Sciatic nerve (tissue), 2 donors: ENCODE measurements at places on chromosomes 5 and 9. TPM values are rescaled to one million over a fixed set of nuclear protein-coding genes. Genes with fewer than 3 reads are reported as not detected.

DNA sequence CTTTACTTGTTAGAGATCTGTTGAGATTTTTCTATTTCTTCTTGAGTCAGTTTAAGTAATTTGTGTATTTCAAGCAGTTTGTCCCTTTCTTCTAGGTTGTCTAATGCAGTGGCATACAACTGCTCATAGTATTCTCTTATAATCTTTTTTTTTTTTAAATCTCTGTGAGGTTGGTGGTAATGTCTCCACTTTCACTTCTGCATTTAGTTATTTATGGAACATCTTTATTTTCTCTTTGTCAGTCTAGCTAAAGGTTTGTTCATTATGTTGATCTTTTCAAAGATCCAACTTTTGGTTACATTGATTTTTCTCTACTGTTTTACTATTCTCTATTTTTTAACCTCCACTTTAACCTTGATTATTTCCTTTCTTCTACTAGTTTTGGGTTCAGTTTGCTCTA, 13.8 kb downstream of the FOXE1 start:
- no peak for DNase-seq

TCF7 gene
- 8.5 TPM for total RNA-seq

- no peak for DNase-seq
These were observed 86.7 kb upstream of the ICE1 start for GRCh38 chr5:5335700-5336264.

C9orf50 gene
- total RNA-seq, result 2.2 TPM

DNA sequence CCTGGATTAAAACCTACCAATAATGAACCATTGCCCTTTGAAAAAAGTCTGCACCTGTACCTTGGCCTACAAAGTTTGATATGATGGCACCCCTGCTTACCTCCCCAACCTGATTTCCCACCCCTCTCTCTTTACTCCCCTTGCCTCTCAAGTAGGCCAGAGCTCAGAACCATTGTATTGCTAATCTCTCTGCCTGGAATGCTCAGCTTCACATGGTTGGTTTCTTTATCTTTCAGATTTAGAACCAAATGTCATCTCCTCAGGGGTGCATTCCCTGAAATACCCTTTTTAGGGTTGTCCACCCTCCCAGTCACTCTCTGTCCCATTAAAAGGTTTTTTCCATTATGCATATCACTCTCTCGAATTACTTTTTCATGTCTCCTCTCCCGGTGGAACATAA, 116.6 kb upstream of the VCAN start:
- no peak for DNase-seq

DNA sequence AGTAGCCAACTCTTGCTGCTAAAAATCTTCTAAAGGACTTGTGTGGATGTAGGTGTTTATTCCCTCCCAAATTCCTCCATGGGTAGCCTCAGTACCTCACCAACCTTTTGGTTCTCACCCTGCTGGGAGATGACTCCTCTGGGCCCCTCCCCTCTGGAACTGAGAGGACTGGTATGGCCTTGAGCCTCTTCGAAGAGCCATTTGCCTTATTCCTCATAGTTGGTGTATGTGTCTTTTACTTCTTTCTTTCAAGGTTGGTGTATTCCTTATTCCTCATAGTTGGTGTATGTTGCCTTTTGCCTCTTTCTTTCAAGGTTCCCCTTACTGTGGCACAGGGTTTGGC, 48.3 kb downstream of the GNAQ start:
- DNase-seq, result no peak

CDC25C gene
- total RNA-seq, result not detected

GRCh38 chr9:98317134-98317857, 61.8 kb upstream of the TBC1D2 start:
- DNase-seq, result no peak

PCDHGC3 gene
- 71.4 TPM for total RNA-seq

MCC gene
- 41.9 TPM for total RNA-seq

C7 gene
- total RNA-seq, result 37.4 TPM

- DNase-seq, result no peak
These were observed 31.9 kb downstream of the ANKRD33B start for GRCh38 chr5:10595672-10596309.

DNA sequence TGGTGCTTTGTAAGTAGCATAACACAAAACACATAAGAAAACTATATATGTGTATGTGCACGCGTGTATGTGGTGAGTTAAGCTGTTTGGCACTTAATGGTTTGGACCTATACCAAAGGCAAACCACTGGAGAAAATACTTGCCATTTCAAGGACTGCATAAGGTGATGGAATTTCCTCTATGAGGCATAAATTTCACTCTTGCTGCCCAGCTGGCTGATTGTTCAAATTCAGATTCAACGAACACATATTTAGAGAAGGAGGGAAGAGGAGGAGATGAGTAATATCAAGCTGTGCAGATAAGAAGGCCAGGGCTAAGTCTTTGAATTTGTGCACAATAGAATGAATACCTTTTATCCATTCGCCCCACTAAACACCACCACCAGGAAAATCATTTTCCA, 470.6 kb upstream of the MPDZ start:
- DNase-seq, result no peak

GRCh38 chr5:86716121-86716520, 98.4 kb downstream of the COX7C start:
- no peak for DNase-seq

DNA sequence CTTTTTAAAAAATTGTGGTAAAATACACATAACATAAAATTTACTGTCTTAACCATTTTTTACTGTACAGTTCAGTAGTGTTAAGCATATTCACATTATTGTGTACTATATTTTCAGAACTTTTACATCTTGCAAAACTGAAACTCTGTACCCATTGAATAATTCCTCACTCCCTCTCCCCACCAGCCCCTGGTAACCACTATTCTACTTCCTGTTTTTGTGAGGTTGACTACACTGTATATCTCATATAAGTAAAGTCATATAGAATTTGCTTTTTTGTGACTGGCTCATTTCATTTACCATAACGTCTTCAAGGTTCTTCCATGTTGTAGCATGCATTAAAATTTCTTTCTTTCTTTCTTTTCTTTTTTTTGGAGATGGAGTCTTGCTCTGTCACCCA, 87.0 kb downstream of the LNPEP start:
- no peak for DNase-seq

GPR150 gene
- total RNA-seq, result 0.49 TPM

- DNase-seq, result no peak
These were observed 136.7 kb upstream of the HAPLN1 start for GRCh38 chr5:83857341-83857740.

DNA sequence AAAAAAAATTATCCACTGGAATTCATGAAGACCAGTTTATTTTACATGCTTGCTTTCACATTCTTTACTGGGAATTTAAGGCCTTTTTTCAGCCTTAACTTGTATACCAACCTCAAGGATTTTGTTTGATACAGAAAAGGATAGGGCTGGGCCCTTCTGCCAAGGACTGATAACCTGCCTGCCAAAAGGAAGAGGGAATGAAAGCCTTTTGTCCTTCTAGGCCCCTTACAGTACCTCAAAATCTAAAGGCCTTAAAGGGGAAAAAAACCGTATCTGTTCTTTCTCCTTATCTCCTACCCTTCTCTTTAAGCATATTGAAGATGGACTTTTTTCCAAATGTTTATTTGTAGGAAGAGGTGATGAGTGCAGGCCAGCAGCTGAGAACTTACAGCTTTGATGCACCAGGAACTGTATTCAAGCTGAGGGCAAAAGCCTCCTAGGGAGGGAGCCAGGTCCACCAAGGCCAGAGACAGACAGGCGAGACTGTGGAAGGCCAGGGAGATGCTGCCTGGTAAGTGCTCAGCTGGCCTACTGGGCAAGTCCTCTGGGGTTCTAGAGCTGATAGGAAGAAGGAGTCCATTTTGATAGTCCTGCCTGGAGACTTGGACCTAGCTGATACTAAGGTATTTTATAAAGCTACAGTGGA, 31.8 kb downstream of the FAXDC2 start:
- DNase-seq, result peak; percentile 3

GRCh38 chr9:94920420-94921091, 194.1 kb downstream of the AOPEP start:
- DNase-seq, result peak; percentile 81

DNA sequence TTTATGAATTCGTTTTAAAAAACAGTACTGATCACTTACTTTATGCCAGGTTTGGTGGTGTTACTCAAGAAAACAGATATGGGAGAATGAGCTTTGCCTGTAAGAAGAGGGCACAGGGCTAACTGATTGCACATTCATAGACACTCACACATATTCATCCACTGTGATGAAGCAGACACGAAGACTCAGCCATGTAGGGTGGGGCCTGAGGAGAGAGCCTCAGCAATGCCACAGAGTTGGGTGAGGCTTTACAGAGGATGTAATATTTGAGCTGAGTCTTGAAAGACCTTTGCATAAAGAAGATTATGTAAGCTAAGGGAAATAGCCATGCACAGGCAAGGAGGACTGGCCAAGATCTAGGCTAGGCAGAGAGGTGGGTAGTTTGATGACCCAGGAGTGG, 472.8 kb downstream of the PSAT1 start:
- DNase-seq, result no peak

DNA sequence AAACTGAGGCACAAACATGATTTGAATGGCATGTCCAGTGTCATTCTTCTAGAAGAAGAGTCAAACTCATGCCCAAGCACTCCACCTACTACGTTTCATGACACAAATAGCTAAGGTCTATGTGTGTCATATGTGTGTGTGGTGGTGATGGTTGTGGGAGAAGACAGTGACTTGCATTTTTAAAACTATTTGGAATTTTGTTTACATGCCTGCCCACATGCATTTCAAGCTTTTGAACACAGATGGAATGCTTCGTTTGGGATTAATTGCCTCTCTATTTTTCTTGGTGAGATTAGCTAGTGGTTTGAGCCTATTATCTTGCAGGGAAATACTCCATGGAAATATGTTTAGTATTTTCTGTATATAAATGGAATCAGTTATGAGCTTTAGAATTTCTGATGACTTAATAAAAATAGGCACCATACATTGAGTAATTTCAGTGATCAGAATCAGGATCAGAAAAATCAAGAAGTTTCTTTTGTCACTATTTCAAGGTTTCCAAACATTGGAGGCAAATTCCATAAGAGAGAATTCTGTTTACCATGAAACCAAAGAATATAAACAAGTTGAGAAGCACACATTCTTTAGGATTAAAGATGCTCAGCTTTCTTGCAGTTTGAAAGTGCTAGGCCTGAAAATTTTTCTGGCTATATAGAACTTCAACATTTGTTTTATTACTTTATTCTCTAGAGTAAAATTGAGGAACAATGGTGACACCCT, 260.3 kb upstream of the SEMA6A start:
- no peak for DNase-seq

- no peak for DNase-seq
These were observed 5.4 kb downstream of the ACTL7B start for GRCh38 chr9:108850293-108850897.

DNA sequence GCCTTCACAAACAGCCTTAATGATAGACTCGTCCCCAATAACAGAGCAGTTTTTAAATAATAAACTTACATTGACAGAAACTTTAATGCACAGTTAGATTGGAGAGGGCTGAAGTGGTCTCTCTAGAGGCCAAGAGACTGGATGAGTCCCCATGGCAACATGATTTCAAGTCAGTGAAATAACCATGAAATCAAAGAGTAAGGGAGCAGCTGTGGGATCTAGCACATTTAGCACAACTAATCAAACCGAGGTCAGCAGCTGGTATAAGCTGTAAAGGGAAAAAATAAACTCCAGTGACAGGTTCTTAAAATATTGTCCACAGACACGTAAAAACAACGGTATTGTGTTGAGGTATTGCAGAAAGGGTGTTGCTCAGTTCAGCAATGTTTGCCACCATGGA, 916.6 kb downstream of the DNAH5 start:
- DNase-seq, result no peak

DNA sequence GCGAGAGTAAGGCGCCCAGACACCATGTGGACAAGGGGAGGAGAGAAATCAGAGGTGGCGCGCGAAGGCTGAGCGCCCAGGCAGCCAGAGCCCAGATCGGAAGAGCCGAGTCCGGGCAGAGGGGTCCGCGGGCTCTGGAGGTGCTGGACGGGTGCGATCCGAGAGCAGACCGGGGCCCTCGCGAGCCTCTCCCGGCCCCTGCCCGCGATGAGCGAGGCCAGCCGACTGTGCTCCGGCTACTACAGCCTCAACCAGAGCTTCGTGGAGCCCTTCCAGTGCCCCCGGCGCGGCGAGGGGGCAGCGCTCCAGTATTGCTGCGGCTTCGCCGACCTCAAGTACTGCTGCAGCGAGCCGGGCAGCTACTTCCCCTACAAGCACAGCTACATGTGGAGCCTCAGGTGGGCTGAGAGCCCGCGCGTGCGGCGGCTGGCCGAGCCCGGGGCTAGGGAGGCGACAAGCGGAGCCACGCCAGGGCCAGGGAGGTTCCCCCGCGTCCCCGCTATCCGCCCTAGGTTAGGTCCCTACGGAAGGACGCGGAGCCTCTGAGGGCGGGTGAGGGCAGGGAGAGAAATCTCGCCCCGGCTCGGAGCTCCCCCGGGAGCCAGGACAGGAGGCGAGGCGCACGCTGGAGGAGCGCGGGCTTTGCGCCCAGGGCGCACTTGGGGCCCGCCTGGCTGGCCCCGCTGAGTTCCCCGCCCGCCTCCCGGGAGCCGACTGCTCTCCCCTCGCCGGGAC, at the start of gene SHISAL2B:
TSS of gene SHISAL2B (plus strand) at position 87 of the 735 bp plus-strand sequence. CDS start at position 208, 121 bp downstream.
- no peak for DNase-seq

- DNase-seq, result no peak
These were observed 46.7 kb upstream of the CER1 start for GRCh38 chr9:14769230-14769571.

GRCh38 chr9:13575558-13575957, 296.1 kb upstream of the MPDZ start:
- DNase-seq, result no peak

DNA sequence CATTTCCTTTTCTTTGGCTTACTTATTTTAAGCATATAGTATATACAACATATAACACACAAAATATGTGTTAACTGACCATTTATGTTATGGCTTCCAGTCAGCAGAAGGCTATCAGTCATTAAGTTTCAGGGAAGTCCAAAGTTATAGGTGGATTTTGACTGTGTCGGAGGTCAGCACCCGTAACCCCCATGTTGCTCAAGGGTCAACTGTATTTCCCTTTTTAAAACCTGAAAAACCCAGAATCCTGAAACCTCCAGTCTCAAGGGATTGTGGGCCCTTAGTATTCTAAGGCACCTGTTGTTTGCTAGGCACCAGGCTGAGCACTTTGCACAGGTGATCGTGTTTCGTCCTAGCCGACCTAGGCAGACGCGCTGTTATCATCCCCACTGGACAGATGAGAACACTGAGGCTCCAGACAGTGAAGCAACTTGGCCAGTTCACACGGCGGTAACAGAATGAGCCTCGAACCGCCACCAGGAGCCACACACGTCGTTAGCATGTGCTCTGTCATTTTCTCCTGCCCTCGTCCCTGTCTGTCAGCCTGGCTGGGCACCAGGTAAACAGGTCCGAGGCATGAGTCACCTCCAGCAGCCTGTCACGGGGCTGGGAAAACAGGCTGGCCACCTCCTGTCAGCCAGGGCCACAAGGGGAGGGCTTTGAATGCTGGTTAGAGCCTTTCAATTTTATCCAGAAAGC, 39.9 kb downstream of the DUSP1 start:
- peak; percentile 54 for DNase-seq

PTPRD gene
- total RNA-seq, result 4.7 TPM

GRCh38 chr5:35902046-35902672, 36.3 kb downstream of the CAPSL start:
- no peak for DNase-seq

PCA3 gene
- total RNA-seq, result 0.18 TPM

NFX1 gene
- total RNA-seq, result 45.8 TPM

- peak; percentile 87 for DNase-seq
These were observed 39.7 kb downstream of the FABP6 start for GRCh38 chr5:160269017-160269416.
